ENCODE measurements at places on chromosomes 7 and 10. TPM values are rescaled to one million over a fixed set of nuclear protein-coding genes. Genes with fewer than 3 reads are reported as not detected.

Gene VSTM2A
- 2.7 TPM for polyA plus RNA-seq

Gene SMKR1
- polyA plus RNA-seq: 3.6 TPM

Gene EBF3
- polyA plus RNA-seq: 1.6 TPM

GRCh38 chr7:128005117-128005516 is 26.1 kb downstream of the LRRC4 start:
- no peak for DNase-seq

- DNase-seq: no peak
These were observed 104.9 kb downstream of the RNLS start for GRCh38 chr10:88478256-88478655.

Gene GPR22
- polyA plus RNA-seq: 0.13 TPM

GRCh38 chr7:30831936-30832335 is 60.7 kb downstream of the MINDY4 start:
- DNase-seq: no peak

DNA sequence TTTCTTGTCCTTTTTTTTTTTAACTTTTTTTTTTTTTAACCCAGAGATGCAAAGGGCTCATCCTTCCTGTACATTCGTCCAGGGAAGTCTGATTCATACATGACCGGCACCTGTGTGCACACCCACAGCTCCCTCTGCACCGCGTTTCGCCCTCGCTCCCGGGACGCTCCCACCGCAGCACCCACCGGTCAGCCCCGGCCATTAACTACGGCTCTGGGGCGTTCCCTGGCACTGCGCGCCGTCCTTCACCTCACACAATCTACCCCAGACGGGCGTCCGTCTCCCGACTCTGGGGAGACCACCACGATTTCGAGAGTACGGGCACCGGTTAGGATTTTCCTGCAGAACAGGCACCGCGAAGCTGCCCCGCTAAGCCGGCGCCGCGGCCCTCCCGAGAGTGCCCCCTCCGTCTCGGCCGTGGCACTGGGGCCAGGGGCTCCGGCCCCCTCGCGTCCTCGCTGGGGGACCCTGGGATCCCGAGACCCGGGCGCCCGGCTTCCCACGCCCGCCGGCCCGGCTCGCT is 452 bp downstream of the ATE1 start:
- DNase-seq: peak; percentile 55

- no peak for DNase-seq
These were observed 526.1 kb downstream of the LRMDA start for GRCh38 chr10:75957314-75958120.

DNA sequence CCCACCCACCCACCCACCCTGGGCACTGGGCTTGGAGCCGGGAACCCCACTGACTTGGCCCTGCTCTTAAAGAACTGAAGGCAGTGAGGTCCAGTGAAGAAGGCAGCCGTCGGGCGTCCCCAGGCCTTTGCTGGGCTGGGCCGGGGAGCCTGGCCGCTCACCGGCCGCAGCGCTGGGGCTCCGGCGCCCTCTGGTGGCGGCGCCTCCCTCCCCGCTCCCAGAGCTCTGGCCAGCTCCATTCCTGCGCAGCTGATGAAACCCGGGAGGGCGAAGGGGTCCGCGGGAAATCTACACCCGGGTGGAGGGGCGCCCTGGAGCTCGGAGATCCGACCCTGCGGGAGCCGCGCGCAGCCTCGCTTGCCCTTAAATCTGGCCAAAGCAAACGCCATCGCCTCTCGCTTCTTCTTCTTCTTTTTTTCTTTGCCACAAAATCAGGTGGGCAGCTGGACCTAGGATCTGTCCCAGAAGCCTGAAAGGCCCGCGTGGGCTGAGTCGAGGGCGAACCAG is 1.7 kb upstream of the CXCL12 start:
- DNase-seq: peak; percentile 77

- DNase-seq: no peak
These were observed 23.0 kb downstream of the AMZ1 start for GRCh38 chr7:2710901-2711551.

DNA sequence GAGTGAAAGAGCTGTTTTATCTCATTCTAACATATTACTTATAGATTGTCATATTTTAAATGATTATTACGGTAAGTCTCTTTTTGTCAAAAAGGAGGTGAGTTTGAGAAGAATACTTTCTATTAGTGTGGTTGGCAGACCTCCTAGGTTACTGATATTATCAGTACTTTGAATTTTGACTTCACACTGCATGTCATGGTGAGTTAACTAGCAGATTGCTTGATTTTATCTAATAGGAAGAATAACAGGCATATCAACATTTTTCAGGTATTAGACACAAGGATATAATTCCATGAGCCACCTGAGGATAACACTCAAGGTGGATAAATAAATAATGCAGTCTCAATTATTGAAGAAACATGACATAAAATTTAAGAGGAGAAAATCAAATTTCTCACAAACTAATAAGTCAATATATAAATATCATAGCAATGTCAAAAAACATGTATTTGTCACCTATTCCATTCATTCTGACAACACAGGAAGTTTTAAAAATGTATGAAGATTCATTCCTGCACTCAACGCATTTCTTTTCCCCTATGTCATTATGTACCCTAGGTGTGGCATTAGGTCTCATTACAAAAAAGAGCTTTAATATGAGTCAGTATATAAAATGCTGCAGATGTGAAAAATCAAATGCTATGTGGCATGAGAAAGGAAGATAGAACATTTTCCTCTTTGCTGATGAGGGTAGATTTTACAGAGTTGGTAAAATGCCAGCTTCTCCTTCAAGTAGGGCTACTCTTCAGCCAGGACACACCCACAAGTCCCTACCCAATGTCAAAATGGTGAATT is 1621.6 kb downstream of the REEP3 start:
- no peak for DNase-seq

GRCh38 chr10:14184841-14185315 is 145.8 kb downstream of the FRMD4A start:
- no peak for DNase-seq

- peak; percentile 21 for DNase-seq
These were observed 69.5 kb upstream of the ZNF92 start for GRCh38 chr7:65304175-65304574.

GRCh38 chr7:90709501-90710465 is 113.7 kb downstream of the CDK14 start:
- no peak for DNase-seq

DNA sequence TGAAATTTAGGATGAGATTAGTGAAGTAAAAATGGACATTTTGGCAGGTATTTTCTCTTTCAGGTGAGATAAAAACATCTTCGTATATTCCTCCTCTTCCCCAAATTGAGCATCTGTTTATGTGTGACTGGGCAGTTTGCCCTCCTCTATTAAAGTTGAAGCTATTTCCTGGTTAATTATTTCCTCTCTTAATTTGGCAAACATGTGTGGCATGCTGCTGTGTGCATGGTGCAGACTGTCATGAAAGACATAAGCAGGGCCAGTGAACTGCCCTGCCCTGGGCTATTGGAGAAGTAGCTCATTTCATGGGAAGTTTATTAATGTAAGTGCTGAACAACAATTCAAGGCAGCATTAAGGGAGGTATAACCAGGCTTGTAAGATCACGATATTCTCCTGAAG is 52.6 kb downstream of the EVX1 start:
- DNase-seq: no peak

- DNase-seq: no peak
These were observed 7.0 kb downstream of the PKD1L1 start for GRCh38 chr7:47941136-47941844.

DNA sequence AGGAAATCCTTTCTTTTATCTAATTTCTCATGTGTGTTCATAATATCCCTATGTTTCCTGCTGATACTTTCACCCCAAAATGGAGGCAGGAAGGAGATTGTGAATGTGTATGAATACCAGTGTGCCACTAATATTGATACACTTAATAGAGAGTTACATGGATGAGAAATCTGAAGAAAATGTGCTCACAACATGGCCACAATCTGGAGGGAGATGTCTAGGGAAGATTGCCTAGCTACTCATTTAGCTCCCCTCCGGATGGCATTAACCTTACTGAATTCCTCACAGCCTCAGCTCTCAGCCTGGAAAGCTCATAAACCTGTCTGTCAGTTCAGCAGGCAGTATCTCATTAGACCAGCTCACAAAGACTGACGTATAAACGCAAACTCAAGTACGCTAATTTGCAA is 23.4 kb upstream of the DMTF1 start:
- peak; percentile 45 for DNase-seq

Gene TAS2R5
- polyA plus RNA-seq: 10.0 TPM

DNA sequence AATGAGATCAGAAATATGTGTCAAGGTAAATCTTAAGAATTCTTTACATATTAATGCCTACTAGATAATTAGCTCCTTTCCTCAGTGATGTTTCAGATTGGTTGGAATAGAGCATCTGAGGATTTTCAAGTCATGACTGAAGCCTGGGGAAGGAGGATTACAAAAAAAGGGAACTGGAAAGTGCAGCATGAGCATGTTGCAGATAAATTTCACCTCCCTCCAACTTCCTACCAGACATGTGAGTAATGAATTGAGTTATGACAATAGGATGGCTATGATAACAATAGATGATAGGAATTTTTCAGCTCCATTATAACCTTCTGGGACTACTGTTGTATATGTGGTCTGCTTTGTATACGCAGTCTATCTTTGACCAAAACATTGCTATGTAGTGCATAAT is 104.2 kb upstream of the RAB18 start:
- DNase-seq: no peak

DNA sequence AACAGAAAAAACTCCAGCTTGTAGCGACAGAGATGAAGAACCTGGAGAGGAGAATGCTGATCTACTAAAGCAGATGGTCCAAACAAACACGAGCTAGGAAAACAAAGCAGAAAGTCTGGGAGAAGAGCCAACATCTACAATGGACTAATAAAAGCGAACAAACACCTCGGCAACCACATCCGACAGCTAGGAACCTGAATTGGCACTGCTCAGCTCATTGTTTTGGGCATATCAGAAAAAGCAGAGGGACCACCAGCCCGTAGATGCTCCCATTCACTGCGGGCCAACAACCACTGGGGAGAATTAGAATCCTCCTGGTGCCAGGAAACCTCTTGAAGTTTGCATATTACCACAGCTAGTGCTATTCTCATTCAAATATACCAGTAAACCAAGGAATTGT is 204.7 kb downstream of the NXPH1 start:
- DNase-seq: peak; percentile 15

DNA sequence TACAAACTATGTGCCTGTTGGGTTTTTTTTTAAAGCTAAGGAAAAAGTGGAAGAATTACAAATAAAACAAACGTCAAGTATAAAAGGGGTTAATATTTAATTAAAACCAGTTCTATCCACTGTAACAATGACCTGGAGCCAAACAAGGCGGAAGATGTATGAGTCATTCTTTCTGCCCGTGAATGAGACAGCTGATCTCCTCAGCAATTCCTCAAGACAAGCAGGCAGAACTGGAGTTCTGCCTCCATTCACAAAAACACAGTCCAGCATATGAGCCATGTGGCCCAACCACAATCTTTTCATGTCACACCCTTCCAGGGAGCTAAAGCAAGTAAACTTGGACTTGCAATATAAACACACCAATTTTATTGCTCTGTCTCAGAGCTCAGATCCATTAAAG is 8.4 kb downstream of the ETV1 start:
- DNase-seq: peak; percentile 72

DNA sequence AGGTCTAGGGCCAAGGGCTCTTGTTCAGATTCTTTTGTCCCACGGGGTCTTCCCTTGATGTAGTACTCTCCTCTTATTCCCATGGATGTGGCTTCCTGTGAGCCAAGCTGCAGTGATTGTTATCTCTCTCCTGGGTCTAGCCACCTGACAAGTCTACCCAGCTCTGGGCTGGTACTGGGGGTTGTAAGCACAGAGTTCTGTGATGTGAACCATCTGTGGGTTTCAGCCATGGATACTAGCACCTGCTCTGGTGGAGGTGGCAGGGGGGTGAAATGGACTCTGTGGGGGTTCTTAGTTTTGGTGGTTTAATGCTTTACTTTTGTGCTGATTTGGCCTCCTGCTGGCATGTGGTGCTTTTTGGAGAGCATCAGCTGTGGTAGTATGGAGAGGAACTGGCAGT is 350.8 kb downstream of the DNAJB9 start:
- no peak for DNase-seq

GRCh38 chr7:91634485-91635177 is 245.9 kb downstream of the MTERF1 start:
- no peak for DNase-seq

DNA sequence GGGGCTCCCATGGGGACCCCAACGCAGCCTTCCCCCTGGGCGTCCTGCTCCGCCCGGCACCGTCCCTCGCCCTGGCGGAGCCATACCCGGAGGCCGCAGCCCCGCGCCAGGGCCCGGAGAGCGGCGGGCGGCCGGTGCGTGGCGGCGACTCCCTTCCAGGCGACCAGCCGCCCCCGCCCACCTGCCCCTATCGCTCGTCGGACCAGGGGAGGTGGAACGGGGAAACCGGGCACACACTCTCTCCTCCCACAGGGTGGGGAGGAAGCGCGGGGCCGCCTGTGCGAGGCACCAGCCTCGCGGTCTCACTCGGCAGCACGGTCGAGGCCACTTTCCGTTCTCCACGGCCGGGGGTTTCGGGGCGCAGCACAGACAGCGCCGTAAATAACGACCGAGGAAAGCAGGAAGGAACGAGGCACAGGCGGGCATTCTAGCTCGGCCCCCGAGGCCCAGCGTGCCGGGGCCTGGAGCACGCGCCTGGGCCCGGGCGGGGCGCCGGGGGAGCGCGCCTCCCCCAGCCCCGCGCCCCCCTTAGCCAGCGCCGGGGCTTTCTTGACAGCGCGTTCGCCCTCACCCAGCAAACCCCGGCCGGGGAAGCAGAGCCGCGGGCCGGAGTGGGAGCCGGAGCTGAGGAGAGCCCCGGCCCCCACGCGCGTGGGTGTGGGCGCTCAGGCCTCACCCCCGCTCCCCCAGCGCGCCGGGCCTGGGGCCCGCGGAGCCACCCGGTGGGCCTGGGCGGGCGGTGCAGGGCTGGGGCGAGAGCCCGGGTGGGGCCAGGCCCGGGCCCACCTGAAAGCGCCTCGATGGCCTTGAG is 936 bp downstream of the IGF2BP3 start:
- DNase-seq: no peak
